Pancreas (tissue), 10 donors: ENCODE measurements at places on chromosomes 5 and 9. TPM values are rescaled to one million over a fixed set of nuclear protein-coding genes. Genes with fewer than 3 reads are reported as not detected.

Gene IL13
- total RNA-seq = not detected

DNA sequence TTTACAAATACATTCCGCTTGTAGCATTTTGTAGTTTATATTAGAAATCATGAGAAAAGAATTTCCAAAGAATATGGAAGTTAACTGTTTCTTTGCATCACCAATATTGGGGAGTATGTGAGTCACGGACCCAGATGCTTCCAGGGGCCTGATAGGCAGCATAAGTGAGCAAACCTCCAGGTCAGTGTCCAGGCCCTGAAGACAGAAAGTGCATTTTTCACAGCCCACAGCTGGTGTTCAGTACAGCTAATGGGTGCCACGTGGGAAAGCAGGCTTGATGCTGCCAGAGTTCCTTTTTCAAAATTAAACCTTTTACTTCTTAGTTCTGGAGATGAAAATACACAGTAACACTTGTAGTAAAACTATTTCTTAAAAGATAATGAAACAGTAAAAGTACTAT is 454.4 kb upstream of the ACTBL2 start:
- DNase-seq = no peak
- H3K4me1 ChIP-seq = no peaks in the 10 kb centered on the region
- H3K27ac ChIP-seq = no peak overlapping the region

Gene PCDHB12
- total RNA-seq = 1.5 TPM

DNA sequence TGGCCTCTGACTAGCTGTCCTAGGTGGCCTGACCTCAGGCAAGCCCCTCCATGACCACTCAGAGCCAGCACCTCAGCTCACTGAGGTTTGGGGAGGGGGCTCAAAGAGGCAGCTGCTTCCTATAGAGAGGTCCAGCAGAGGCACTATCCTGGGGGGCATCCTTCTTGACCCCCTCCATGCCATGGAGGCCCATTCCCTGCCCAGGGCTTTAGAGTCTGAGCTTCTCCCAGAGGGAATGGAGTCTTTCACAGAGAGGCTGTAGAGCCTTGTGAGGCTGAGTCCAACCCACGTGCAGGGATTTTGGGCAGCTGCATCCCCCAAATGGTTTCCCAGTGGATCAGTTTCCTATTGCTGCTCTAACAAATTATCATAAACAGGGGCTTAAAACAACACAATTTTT is 16.9 kb downstream of the IRF1 start:
- no peak overlapping the region for H3K27ac ChIP-seq
- H3K4me1 ChIP-seq = peaks cover 6% of the 10 kb centered on the region

- no peak overlapping the region for H3K4me3 ChIP-seq
- H3K36me3 ChIP-seq = no peaks in the 10 kb centered on the region
- H3K4me1 ChIP-seq = peaks cover 5% of the 10 kb centered on the region
- H3K27ac ChIP-seq = no peak overlapping the region
- no peak for DNase-seq
- H3K27me3 ChIP-seq = no peaks in the 10 kb centered on the region
Observed at GRCh38 chr5:14876095-14876494, 4.5 kb upstream of the ANKH start.

DNA sequence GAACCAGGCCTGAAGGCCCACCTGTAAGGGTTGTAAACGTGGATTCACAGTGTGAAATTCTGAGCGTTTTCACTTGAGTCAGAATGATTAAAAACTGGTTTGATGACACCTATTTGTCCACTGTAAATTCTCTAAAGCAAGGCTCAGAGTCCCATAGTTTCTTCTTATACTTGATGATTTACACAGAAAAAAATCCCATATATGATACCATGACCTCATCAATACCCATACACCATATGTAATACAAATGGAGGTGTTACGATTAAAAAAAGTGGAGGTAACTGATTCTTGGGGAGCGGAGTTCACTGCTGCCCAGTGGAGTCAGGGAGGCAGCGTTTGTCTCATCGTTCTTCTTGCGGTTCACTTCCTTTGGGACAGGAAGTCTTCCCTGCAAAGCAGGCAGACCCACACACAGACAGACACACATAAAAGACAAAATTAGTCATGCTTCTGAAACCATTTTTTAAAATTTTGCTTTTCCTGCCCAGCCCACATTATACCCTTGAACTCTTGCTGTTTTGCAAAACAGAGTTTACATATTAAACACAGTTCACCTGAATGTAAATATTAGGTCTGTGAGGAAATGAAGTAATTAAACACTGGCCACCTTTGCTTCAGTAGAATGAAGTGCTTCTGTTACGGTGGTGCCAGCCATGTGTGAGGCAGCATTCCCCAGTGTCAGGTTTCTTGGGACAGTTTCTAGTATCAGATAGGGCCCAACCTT is 26.2 kb downstream of the NREP start:
- peaks cover 8% of the 10 kb centered on the region for H3K4me1 ChIP-seq
- no peaks in the 10 kb centered on the region for H3K27me3 ChIP-seq
- no peak for DNase-seq
- H3K4me3 ChIP-seq = no peak overlapping the region

DNA sequence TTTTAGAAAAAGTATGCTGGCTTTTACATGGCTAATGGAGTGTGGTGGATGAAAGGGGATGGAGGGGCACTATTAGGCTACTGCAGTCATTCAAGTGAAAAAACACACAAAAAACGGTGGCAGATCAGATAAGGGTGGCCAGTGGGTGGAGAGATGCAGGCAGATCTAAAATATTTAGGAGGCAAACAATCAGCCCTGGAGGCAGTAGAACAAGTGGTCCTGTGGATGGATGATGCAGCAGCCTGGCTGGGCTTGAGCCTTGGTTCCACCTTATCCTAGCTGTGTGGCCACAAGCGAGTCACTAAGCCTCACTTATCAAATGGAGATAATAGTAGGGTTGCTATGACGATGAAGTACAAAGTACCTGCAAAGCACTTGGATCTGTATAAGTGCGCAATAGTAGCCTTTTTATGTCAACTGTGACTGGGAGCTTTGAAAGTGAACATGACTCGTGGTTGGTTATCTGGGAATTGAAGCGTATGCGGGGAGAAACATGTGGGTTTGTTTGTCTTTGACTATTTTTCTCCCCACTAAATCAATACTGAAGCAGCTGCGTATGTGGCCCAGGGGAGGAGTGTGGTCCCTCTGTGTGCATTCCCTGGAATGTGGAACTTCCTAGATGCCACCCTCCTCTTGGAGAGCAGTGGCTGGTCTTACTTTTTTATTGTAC is 20.2 kb downstream of the NSG2 start:
- H3K27me3 ChIP-seq = no peaks in the 10 kb centered on the region
- no peak overlapping the region for H3K27ac ChIP-seq
- peak; percentile 24 for DNase-seq
- H3K4me1 ChIP-seq = no peaks in the 10 kb centered on the region
- no peak overlapping the region for H3K4me3 ChIP-seq
- no peaks in the 10 kb centered on the region for H3K36me3 ChIP-seq

DNA sequence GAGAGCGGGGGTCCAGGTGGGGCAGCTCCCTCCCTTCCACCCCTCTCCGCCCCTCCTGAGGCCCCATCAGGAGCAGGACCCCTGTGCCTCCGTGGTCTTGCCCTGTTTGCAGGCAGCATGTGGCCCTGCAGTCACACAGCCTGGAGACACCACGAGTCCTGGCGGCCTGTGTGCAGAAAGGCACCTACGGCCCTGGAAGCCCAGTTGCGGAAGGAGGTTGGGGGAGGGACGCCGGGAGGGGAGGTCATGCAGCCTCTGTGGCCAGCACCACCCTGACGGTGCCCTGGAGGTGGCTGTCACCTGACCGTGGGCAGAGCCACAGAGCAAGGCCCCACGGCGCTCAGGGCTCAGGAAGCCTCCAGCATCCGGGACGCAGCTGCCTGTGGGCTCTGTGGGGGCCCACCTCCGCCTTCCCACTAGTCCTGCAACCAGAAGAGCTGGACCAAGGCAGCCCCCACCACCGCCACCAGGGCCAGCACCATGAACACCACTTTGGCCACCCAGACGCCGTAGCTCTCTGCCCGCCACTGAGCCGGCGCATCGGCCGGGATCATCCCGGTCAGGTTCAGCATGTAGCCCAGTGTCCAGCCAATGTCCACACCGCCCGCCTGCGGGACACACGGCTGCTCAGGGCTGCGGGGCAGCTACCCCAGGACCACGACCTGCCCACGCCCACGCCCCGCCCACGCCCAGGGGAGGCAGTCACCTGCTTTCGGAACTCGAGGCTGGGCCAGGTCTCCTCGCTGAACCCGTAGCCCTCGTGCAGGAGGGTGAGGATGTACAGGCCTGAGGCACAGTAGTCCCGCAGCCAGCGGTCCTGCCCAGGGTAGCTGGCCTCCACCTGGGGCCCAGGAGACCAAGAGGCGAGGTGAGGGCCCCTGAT is 6.4 kb downstream of the ENTPD8 start:
- peaks cover 11% of the 10 kb centered on the region for H3K4me1 ChIP-seq
- no peaks in the 10 kb centered on the region for H3K36me3 ChIP-seq
- DNase-seq = no peak

Gene FCHO2
- total RNA-seq = 11.9 TPM

GRCh38 chr5:135246923-135247795 is 151.9 kb downstream of the MACROH2A1 start:
- DNase-seq = no peak
- no peak overlapping the region for H3K27ac ChIP-seq
- H3K4me3 ChIP-seq = no peak overlapping the region
- no peaks in the 10 kb centered on the region for H3K4me1 ChIP-seq

Gene IL9
- total RNA-seq = not detected

Gene FOXD4L3
- total RNA-seq = not detected

- no peaks in the 10 kb centered on the region for H3K36me3 ChIP-seq
- no peak for DNase-seq
- no peak overlapping the region for H3K4me3 ChIP-seq
- no peaks in the 10 kb centered on the region for H3K27me3 ChIP-seq
- no peak overlapping the region for H3K27ac ChIP-seq
Observed at GRCh38 chr5:1561402-1561929, 37.7 kb upstream of the LPCAT1 start.

GRCh38 chr9:5352637-5353248 is 13.1 kb upstream of the RLN1 start:
- no peaks in the 10 kb centered on the region for H3K36me3 ChIP-seq
- H3K27me3 ChIP-seq = no peaks in the 10 kb centered on the region
- H3K4me3 ChIP-seq = no peak overlapping the region
- H3K27ac ChIP-seq = no peak overlapping the region
- DNase-seq = no peak

Gene OLFM1
- total RNA-seq = 6.2 TPM

DNA sequence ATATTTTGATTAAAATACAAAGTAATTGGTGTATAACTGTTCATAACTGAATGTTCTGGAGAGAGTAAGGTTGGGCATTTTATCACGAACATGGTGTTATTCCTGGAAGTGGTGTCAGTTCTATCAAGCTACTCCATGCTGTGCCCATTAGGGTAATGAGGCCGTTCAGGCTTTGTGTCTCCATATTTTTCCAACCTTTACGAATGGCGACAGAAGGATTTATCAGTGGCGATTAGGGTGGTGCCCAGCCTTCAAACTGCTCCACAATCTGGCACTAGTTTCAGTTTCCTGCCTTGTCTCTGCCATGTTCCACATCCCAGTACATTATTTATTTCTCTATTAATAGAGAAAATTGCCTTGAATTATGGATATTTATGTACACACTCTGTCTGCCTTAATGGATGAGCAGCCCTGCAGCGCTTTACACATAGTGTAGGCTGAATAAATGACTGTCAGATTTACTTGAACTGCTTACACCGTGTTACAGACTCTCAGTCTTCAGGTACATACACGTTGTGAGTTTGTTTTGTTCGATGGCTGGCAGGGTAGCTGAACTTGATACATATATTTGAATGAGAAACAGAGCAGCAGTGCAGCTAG is 23.9 kb upstream of the TMC1 start:
- H3K27ac ChIP-seq = no peak overlapping the region
- H3K4me3 ChIP-seq = no peak overlapping the region
- DNase-seq = no peak
- H3K4me1 ChIP-seq = no peaks in the 10 kb centered on the region
- no peaks in the 10 kb centered on the region for H3K36me3 ChIP-seq
- no peaks in the 10 kb centered on the region for H3K27me3 ChIP-seq

Gene UBAP2
- total RNA-seq = 13.5 TPM

DNA sequence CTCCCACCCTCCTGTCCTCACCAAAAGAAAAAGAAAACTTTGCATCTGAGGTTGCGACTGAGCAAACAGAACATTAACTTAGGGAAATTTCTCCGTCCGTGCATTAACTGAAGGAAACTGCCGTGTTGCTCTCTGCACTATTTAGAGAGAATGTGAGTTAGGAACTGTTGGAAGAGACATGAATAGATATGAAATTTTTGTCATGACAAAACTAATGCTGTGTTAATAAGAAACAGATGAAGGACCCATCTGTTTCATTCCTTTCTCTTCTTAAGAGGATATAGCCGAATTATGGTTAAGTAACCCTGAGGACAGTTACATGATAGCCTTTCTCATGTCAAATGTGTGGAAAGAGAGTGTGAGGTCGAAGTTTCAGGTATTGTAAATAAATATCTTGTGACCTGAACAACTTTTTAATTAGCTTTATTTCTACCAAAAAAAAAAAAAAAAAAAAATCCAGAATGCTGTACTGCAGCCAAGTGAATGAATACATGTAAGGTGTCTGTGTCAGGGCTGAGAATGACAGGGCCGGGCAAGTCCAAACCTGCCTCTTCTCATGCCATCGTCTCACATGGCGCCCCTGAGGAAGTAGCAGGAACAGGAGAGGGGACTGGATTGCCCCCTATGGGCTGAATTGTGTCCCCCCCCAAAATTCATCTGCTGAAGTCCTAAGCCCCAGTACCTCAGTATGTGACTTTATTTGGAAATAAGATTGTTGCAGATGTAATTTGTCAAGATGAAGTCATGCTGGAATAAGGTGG is 35.6 kb upstream of the ANKRD33B start:
- no peaks in the 10 kb centered on the region for H3K36me3 ChIP-seq
- H3K4me3 ChIP-seq = no peak overlapping the region
- no peak for DNase-seq
- H3K27me3 ChIP-seq = no peaks in the 10 kb centered on the region
- no peaks in the 10 kb centered on the region for H3K4me1 ChIP-seq
- H3K27ac ChIP-seq = no peak overlapping the region

DNA sequence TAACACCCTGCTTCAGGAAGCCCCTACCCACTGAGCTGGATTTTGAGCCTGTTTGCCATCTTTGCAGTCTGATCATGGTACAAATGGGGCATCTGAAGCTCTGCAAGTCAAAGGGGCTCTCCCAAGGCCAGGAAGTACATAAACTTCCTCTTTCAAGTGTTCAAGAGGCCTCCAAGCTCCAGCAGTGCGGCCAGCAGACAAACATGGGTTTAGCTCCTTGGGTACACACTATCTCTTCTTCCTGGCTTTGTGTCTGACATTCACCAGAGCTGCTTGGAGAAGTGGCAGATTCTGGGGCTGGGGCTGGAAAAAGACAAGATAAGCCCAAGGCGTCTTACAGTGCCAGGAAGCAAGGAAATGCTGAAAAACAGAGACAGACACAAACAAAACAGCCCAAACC is 34.1 kb downstream of the LAMC3 start:
- H3K4me3 ChIP-seq = no peak overlapping the region
- H3K27ac ChIP-seq = no peak overlapping the region
- H3K27me3 ChIP-seq = no peaks in the 10 kb centered on the region
- DNase-seq = no peak

GRCh38 chr5:159017786-159018185 is 81.9 kb downstream of the EBF1 start:
- DNase-seq = no peak
- no peak overlapping the region for H3K4me3 ChIP-seq
- H3K27ac ChIP-seq = no peak overlapping the region
- H3K4me1 ChIP-seq = no peaks in the 10 kb centered on the region
- H3K36me3 ChIP-seq = no peaks in the 10 kb centered on the region
- no peaks in the 10 kb centered on the region for H3K27me3 ChIP-seq

Gene BARHL1
- not detected for total RNA-seq

- no peak overlapping the region for H3K27ac ChIP-seq
- H3K4me3 ChIP-seq = no peak overlapping the region
- no peaks in the 10 kb centered on the region for H3K4me1 ChIP-seq
- H3K36me3 ChIP-seq = no peaks in the 10 kb centered on the region
- DNase-seq = no peak
Observed at GRCh38 chr5:36694351-36694750, 87.9 kb downstream of the SLC1A3 start.
